ENCODE measurements at places on chromosomes 2 and 18.

GRCh38 chr18:44594799-44595467 lies 85.8 kb upstream of the SETBP1 start:
- no peak for DNase-seq

- DNase-seq = no peak
Measured at GRCh38 chr2:134401789-134402188, 147.9 kb downstream of the MGAT5 start.

DNA sequence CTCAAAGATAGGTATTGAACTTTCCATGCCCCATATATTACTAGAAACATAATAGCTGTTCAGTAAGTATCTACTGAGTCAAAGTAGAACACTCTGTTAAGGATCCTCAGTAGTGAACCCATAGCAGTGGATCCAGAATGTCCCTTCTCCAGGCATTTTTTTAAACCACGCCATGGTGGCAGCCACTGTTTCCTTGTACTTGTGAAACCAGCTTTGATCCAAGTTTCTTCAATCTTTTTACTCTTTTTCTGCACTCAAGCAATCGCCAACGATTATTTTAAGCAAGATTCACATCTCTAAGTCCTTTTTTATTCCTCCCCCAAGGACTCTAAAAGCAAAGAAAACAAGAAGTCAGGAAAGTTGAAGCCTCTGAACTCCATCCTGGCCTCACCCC lies 291.2 kb upstream of the SLC14A2 start:
- no peak for DNase-seq

DNA sequence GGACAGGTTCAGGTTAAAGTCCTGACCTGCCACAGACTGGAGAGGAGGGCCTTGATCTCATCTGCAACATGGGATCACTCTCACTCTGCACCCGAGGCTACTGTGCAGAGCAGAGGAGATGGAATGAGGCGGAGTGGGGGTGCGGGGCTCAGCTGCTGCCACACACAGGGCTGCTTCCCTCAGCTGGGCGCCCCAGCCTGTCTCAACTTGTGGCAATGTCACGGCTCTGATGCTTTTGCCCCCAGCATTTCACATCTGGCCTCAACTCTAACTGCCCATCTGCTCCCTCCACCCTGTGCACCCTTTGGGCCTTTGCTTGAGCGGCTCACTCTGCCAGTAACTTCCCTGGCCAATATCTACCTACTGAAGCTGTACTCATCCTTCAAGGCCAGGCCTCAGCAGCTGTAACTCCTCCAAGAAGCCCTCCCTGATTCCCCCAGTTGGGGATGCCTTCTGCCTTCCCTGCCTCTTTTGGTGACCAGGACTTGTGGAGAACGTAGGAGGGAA lies 70.3 kb downstream of the POLR1A start:
- no peak for DNase-seq

GRCh38 chr2:795531-796041 lies 118.4 kb upstream of the TMEM18 start:
- no peak for DNase-seq

DNA sequence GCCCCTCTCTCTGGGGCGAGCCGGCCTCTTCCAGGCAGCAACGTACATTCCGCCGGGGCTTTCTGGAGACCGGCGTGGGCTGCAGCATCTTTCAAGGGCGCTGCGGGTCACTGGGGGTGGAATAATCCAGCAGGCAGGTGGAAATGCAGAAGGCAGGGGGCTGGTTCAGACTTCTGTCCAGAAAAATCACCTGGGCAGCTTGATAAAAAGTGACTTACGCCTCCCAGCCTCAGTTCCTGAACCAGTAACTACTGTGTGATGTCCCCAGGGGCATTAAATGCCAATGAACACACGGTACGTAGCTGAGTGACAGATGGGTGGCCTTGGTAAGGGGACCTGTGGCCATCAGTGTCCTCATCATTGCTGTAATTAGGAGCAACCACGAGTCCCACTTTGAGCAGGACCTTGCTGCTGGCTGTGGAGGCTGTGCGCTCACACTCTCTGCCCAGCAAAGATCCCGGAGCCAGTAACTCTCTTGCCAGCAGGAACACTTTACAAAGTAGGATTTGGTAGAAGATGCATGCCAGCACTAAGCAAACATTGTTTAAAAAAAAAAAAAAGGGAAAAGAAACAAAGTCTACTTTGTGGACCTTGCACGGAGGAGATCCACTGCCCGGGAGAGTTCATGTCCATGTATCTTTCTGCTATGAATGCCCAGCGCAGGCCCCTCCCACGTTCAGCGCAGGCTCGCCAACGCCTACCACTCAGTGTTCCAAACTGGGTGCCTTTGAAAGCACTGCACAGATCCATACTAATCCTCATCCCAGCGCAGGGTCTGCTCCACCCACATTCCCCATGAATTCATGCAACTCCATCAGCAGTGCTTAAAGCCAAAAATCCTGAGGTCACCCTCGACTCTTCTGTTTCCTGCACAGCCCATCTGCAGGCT lies 177.3 kb downstream of the HDAC4 start:
- DNase-seq = no peak

Measured in NCI-H1930 (cell line).